ENCODE measurements at places on chromosomes 5 and 9.
A peak's percentile ranks its signal among the peaks of the same experiment; 100 is the strongest.

GRCh38 chr5:157312492-157312891 lies 46.6 kb downstream of the CYFIP2 start:
- DNase-seq, result peak; percentile 74

- no peak for DNase-seq
Measured at GRCh38 chr9:27655441-27655840, 82.2 kb upstream of the C9orf72 start.

DNA sequence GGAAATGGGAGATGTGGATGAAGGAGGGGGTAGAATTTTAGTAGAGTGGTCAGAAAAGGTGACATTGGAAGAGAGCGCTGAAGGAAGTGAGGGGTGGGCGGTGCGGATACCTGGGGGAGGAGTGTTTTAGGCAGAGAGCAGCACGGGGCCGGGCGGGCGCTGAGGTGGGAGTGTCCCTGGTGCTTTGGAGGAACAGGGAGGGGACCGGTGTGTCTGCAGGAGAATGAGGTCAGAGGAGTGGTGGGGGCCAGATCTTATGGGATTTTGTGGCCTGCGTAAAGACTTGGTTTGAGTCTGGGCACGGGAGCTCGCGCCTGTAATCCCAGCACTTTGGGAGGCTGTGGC lies 5.8 kb upstream of the PSD2 start:
- DNase-seq, result no peak

GRCh38 chr5:178385496-178385890 lies 152.9 kb upstream of the PHYKPL start:
- DNase-seq, result no peak

DNA sequence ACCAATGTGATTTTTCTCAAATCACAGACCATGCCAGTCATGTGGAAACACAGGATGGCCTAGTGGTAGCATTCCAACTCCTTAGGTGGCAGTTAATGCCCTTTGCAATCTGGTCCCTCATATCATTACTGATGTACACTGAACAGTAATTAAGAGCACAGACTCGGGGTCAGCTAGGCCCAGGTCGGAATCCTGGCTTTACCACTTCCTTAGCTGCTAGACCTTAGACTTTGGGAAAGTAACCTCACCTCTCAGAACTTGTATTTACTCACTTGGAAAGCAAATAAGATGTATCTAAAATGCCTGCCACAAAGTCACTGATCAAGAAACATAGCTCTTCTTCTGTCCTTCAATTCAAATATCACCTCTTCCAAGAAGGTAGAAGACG lies 112.8 kb downstream of the MAPKAP1 start:
- DNase-seq, result no peak

DNA sequence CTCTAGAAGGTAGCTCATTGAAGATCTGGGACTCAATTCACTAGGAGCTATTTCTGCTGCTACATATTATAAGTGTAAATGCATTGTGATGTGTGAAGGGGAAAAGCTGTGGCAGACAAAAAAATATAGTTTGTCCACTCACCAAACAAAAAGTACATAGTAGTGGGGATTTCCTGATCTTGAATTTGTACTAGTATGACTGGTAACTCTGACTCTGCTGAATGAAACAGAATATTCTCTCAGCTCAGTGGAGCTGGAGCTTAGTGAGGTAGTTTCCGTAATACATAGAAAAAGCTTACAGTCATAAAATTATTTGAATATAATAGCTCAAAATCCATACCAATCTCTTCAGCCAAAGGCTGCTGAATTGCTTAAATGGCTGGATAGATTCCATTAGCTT lies 455.6 kb upstream of the CD180 start:
- DNase-seq, result no peak

GRCh38 chr9:108108280-108108851 lies 618.8 kb upstream of the KLF4 start:
- no peak for DNase-seq

DNA sequence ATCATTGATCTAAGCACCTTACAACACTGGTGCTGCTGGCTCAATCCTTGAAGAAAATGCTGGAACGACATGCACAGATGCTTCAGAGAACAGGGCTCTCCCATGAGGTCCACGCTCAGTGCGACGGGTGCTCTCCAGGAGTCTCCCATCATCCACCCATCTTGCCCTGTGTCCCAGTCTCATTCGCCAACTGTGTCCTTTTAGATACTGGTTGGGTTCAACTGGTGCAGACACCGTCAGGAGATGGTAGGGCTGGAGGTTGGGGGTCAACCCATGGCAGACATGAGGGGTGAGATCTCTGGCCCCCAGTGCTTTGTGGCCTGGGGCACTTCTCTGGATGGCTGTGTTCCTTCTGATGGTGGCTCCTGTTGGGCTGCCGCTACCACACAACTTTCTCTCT lies 1.6 kb upstream of the OBP2B start:
- DNase-seq, result no peak

DNA sequence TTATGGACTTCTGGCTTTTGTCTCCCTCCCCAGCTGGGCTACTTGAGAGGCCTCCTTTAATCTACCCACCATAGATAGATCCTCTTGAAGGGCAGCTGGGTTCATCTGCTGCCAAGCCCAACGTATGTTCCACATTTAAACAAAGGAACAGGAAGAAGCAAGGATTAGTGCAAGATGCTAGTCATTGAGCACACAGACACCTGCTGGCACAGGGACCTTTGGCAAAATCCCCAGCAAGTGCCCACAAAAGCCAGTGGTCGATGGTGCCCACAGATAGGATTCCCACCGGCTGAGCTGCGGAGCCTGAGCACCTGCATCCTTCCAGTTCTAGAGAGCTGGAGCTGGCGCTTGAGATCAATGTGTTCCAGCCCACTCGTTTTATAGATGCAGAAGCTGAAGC lies 57.7 kb upstream of the SHB start:
- DNase-seq, result no peak

DNA sequence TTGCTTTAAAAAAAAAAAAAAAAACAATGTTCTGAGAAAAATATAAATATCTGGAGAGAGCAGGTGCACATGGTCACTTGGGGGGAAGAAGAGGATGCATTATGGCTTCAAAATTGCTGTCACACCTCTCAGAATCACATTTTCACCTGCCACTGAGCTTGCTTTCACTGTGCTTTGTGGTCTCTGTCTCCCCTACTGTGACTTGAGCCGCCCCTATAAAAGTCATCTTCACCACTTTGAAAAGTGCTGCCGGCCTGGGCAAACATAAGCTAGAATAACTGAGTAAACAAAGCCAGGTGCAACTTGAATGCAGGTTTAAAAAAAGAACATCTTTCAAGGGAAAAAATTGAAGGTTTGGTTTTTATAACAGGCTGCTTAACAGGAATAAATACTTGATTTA lies 368.1 kb upstream of the GRIA1 start:
- DNase-seq, result no peak

DNA sequence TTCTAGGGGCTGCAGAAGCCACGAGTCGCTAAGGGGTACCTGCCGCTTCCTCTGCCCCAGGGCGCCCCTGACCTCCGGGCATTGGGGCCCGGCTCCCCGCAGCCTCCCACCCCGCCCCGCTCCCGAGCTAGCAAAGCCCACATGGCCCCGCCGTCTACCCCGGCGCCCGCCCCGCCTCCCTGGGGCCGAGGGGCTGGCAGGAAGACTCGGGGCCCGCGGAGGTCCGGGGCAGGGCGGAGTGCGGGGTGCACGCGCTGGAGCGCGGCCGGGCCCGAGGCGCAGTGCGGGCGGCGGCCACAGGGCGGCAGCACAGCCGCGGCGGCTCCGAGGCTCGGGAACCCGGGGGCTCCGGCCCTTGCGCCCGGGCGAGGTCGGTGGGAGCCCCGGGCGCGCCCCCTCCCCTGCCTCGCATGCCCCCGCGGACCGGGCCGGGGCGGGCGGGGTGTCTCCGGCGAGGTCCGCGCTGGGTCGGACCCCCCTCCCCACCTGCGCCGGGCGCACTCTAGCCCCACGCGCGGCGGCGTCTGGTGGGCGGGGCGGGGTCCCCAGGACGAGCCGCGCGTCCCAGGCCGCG lies 6.7 kb downstream of the NRARP start:
- peak; percentile 46 for DNase-seq

DNA sequence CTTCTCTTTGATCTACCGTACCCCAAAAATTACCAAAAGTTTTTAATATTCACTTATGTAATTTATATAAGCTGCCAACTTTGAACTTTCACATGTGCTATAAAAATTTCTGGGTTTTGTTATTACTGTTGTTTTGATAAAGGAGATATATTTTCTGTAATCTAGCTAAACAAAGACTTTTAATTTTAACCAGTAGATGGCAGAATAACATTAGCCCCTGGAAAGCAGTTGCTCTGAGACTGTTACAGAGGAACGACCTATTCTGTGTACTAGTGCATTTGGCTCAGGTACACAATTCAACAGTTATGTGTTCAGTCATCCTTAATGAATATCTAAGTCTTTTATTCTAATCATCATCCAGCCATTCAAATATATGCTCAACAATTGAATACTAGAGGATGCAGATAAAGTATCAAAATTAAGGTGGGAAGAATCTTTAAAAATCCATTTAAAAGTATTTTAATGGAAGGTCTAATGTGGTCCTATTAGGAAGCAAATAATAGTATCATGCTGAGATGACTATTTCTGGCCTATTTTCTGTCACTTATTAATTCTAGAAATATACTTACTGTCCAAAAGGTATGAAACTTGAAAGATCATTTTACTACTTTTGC lies 8.6 kb downstream of the KLHL9 start:
- no peak for DNase-seq

DNA sequence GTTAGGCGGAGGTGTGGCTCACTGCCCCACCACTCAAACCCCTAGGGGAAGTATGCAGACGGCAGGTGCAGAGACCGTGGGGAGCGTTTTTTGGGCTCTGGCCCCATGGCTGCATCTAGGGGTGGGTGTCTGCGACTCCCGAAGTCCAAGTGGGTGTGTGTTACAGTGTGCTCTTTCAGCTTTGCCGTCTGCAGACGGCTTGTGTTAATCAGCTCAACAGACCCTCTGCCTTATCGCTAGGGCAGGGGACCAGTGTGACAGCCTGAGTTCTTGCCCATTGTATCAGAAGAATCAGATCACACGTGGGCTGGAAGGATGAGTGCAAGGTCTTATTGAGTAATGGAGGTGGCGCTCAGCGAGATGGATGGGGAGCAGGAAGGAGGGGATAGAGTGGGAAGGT lies 162.8 kb downstream of the ENC1 start:
- DNase-seq, result no peak

GRCh38 chr5:1091632-1092031 lies 20.2 kb downstream of the SLC12A7 start:
- no peak for DNase-seq

DNA sequence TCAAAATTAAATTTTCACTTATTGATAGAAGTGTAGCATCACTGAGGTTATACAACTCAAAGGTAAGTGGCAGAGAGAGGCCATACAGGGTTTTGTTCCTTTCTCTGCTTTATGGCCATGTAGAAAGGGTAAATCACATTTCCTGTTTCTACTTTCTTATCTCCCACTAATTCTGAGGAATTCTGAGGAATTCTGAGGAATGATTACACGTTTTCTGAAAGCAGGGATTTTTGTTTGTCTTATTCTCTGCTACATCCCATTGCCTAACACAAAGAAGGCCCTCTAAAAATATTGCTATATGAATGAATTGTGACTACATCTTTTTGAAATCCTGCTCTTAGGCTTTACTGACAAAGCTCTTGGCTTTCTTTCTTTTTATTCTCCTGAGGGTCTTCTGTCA lies 516.9 kb upstream of the ZNF608 start:
- DNase-seq, result no peak

DNA sequence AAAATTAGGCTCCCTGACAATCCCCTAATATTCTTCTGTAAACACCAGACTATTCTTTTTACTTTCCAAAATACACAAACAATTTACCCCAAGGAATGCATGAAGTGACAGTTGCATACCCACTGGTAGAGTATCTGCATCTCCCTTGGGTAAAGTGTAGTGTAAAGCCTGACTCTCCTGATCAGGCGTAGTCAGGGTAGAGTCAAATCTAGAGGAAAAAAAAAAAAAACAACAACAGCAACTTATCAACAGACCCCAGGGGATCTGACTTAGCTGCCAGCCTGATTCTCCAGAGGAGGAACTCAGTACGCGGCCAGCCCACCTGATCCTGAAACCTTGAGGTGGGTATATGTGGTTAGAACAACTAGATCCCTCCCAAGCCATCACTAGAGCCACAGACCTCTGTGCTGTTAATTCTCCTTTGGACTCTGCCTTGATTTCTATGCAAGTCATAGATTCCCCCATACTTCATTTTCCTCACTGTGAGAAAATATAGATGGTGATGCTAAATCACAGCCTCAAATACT lies 61.0 kb downstream of the ZNF608 start:
- no peak for DNase-seq

DNA sequence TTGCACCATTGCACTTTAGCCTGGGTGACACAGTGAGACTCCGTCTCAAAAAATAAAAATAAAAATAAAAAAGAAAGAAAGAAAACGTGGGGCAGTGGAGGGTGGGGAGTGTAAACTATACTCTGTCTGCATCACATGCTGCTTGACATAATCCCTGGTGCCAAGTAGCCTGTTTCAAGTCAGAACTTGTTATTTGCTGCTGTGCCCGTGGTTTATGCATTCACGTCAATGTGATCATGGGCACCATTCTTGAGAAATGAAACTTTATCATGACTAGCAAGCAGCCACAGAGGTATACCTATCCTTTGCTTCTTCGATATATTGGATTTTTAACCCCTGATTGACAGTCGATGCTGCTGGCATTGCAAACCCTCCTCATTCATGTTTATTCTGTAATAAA lies 4.1 kb upstream of the SMU1 start:
- no peak for DNase-seq

DNA sequence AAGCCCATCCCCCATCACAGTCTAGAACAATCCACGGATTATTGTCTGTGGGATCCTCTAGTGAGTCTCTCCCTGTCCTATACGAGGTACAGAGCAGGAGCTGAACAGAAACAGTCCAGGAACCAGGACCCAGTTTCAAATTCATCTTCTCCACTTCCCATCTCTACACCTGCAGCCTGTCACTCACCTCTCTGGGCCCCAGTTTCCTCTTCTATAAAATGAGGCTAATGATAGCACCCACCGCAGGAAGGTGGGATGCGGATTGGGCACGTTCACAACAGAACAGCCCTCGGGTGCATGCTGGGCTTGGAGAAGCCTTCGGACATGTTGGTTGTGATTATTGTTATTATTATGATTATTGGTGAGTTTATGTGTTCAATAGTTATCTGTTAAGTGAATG lies 78.5 kb downstream of the ANKRD33B start:
- no peak for DNase-seq

DNA sequence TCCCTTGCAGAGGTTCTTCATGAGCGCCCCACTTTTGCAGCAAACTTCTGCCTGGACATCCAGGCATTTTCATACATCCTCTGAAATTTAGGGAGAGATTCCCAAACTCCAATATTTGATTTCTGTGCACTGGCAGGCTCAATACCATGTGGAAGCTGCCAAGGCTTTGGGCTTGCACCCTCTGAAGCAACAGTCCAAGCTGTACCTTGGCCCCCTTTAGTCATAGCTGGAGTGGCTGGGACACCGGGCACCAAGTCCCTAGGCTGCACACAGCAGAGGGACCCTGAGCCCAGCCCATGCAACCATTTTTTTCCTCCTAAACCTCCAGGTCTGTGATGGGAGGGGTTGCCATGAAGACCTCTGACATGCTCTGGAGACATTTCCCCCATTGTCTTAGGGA lies 74.7 kb downstream of the ZFAND5 start:
- DNase-seq, result no peak
